ENCODE measurements at places on chromosomes 5 and 9.

- no peak for DNase-seq
Measured at GRCh38 chr9:9556865-9557803, 1055.7 kb downstream of the PTPRD start.

GRCh38 chr9:113941526-113941925 lies 65.4 kb downstream of the ZNF618 start:
- DNase-seq = no peak

GRCh38 chr5:9698125-9698826 lies 68.1 kb upstream of the TAS2R1 start:
- no peak for DNase-seq

- no peak for DNase-seq
Measured at GRCh38 chr5:32342656-32343055, 29.9 kb upstream of the MTMR12 start.

DNA sequence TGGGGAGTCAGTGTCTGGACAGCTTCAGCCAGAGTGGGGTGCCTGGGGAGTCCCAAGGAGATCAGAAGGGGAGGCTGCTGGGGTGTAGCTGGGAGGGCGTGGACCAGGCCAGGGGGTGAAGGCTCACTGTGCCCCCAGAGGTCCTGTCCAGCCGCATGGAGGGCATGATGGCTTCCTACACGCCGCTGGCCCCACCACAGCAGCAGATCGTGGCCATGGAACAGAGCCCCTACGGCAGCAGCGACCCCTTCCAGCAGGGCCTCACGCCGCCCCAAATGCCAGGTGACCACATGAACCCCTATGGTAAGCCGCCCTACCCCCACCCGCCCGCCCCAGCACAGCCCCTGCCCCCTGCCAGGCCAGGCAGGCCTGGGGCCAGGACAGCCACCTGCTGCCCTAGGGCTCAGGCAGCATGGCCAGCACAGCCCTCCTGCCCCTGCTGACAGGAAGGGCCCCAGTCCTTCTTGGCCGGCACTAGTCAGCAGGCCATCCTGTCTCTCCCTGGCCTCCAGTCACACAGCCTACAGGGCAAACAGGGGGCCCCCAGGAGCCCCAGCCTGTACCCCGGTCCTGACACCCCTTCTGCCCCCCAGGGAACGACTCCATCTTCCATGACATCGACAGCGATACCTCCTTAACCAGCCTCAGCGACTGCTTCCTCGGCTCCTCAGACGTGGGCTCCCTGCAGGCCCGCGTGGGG lies 82.1 kb downstream of the LMX1B start:
- DNase-seq = no peak

DNA sequence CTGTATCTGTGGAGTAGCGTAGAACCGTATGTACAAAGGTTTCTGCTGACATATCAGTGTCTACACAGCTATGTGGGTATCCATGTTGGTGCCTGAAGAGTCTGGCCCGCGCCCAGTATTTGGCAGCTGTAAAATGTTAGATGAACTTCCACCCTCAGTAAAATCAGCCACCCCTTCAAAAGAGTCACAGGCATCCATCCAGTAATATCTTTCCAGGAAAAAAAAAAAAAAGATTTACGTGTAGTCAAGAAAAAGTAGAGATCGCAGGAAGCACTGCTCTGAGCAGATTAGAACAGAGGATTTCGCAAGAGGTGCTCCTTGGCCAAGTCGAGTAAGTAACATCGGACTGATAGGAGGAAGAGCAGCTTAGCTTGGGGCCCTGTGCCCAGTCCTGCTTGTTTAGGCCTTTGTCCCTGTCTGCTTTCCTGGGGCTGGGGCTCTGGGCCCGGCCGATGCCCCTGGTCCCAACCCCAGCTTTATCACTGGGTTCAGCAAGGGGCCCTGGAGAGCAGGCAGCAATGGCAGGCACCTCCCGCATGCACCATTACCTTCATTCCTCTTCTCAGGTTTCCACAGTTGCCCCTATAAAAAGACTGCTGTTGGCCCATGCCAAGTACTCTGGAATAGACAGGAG lies 21.2 kb downstream of the DAPK1 start:
- DNase-seq = no peak

DNA sequence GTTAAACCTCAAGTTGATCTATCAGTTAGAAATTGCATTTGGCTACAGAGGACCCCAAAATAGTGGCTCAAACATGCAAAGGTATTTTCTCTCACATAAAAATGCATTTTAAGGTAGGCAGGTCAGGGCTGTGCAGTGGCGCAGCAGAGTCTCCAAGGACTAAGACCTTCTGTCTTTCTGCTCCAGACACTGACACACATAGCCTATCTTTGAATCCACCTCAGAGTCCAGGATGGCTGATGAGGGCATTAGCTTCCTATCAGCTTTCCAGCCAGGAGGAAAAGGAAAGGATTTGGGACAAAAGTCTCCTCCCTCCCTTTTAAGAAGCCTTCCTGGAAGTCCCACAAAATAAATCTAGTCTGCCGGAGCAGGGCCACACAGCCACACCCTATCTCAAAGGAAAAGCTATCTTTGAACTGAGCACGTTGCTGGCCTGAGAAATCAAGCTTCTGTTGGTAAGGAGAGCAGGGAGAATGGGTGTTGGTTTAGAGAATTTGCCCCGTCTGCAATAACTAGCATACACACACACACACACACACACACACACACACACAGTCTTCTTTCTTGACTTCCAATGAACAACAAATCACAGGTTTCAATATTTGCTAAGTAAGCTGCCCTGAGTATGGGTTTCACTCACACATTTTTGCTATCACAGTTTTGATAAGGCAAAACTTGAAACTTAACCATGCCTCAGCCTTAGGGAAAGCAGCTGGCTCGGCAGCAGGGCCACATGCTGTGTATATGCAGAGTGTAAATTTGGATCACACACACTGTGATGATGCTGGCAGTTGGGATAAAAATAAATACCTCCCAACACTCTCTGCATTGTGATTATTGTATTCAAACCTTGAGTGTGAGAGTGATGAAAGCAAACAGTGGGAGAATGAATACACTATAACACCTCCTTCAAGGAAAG lies 116.6 kb upstream of the MAP3K1 start:
- DNase-seq = peak; percentile 29

- no peak for DNase-seq
Measured at GRCh38 chr5:42109006-42109572, 184.0 kb downstream of the FBXO4 start.

DNA sequence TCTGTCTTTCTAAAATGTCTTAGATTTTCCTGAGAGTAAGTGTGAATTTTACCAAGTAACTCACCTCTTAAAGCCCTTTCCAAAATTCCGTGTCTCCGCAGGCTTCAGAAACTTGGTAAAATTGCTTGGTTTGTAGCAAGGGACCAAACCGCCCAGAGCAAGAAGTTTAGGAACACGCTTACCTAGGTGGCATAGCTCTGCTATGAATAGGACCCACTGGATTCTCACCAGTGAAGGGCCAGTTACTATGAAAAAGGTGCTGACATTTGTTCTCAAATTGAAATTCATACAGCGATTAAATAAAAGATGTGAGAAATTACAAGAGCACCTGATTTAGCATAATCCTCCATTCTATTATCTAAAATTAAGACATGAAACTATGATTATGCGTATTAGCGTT lies 6.7 kb downstream of the NME5 start:
- DNase-seq = no peak

DNA sequence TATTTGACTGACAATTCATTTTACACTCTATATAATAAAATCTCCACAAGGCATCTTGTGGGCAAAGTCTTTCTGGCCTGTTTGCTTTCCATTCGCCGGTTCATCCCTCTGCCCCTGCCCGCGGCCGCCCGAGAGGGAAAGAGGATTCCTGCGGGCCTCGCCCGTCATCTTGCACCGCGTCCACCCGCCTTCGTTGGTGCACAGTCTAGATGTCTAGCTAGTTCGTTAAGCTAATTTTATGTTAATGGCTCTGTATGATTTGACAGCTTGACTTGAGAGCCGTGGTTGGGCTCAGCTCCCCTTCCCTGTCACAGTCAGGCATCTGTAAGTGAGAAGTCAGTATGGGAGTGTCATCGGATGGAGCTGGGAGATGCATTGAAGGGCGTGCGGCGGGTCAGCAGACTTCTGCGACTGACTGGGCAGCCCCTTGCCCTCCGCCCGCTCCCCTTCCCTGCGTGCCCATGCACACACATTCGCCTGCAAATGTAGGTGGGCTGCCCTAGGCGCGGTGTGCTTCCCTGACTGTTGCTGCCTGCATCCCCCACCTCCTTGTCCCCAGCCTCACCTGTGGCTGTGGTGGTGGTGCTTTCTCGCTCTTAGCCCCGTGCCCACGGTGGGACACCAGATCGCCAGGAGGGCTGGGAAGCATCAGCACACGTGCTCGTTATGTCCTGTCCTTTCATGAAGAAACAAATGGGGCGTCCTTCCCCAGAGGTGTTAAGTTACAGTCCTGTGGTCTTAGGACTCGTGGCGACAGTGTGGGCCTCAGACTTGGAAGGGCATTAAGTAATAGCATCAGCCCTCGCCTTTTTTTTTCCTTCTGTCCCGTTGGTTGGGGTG lies 25.9 kb upstream of the PRDM12 start:
- no peak for DNase-seq

DNA sequence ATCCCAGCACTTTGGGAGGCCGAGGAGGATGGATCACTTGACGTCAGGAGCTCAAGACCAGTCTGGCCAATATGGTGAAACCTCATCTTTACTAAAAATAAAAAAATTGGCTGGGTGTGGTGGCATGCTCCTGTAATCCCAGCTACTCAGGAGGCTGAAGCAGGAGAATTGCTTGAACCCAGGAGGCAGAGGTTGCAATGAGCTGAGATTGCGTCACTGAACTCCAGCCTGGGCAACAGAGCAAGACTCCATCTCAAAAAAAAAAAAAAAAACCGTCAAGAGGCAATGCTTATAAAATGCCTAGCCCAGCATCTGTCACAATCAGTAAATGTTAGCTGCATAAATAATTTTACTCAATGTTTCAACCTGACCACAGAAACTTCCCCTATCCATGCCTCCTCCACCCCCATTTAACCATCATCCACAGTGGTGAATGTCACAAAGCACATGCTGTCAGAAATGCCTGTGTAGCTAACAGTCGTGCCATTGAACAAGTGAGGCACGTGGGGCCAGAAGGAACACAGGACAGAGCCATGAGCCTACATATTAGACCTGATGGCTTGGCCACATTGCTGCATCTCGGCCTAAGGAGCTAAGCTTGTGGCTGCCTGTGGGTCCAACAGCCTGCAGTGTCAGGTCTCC lies 16.8 kb upstream of the TCOF1 start:
- peak; percentile 26 for DNase-seq

DNA sequence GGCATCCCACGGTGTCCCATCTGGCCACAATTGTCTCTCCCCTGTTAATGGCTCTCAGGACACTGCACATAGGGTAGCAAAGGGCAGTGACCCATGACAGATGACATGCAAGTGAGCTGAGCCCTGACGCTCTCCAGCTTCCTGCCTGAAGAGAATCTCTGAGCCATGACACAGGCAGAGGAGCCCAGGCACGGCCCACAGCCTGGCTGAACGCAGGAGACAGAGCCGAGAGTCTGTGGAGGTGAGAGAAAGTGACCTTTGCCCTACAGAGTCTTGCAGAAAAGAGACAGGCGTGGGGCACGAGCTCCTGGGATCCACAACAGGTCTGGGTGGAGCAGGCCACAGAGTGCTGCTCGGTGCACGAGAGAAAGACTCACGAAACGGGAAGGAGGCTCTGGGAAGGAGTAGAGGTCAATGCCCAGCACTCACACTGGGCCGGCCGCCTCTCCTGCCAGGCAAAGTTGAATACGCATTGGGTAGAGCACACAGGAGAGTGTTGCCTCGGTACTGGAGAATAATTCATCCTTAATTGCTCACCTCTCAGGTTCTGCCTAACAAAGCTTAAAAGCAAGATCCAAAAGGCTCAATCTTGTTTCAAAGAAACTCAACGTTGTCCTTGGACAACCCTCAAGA lies 90.3 kb downstream of the MRPL36 start:
- no peak for DNase-seq

DNA sequence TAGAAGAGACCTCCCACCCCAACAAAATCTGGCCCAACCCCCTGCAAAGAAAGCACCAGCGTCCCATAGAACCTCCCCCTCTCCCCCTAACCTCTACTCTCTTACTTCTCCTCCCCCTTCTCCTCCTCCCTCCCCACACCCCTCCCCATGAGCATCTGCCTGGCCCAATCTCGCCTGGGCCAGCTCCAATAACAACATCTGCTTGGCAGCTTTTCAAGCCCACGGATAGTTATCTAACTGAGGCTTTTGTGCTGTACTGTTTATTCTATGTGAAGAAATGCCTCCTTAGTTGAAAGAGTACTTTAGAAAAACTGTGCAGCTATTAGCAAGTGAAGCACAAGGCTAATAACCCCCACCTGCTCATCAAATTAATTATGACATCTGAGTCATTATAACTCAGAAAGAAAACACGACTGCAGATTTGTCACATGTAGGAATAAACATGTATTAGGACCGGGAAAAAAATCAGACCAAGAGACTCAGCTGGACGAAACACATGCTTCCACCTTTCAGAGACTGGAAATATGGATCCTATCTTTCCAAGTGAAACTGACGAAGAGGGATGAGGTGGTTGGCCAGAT lies 42.8 kb downstream of the NFIB start:
- DNase-seq = no peak

DNA sequence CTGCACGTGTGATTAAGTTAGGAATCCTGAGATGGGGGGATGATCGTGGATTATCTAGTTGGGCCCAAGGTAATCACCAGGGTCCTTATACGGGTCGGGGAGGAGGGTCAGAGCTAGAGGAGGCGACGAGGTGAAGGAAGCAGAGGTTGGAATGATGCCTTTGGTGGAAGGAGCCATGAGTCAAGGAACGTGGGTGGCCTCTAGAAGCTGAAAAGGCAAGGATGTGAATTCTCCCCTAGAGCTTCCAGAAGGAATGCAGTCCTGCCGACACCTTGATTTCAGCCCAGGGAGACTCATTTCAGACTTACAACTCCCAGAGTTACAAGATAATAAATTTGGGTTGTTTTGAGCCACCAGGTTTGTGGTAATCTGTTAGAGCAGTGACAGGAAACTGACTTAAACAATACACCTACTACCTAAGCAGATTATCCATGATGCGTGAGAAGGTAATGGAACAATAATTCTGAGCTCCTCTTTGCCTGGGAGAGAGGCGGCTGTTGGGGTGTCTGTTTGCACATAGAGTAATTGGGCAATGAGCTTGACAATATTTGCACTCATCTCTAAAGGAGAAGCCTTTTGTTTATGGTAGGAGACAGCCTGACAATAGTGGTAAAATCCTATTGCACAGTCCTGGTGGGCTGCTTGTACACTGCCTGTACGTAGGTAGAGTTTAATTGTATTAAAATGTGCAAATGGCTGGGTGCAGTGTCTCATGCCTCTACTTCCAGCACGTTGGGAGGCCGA lies 129.3 kb upstream of the IER5L start:
- DNase-seq = no peak

GRCh38 chr5:56829137-56829908 lies 14.0 kb downstream of the MAP3K1 start:
- DNase-seq = peak; percentile 48

- no peak for DNase-seq
Measured at GRCh38 chr5:24026288-24026687, 518.9 kb downstream of the PRDM9 start.

DNA sequence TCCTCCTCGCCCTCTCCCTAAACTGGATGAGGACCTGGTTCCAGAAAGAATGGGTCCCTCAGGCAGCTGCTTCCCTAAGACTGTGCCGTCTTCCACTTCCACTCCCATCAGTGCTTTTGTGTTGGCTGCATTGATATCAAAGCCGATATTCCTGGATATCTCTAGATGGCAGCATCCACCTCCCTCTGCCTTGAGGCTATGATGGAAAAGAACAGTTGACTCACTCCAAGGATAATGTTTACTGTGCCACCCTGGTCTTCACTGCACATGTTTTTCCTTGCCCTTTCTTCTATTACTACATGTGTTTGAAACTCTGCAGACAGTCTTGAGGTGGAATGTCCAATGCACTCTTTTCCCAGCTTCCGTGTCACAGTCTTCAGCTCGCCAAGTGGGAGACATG lies 211.6 kb downstream of the MAST4 start:
- DNase-seq = no peak

- no peak for DNase-seq
Measured at GRCh38 chr9:123262338-123262737, 6.0 kb downstream of the STRBP start.
